ENCODE measurements at places on chromosomes 3 and 15.

- no peak for DNase-seq
Observed at GRCh38 chr3:154334973-154335420, 10.7 kb upstream of the DHX36 start.

- DNase-seq = no peak
Observed at GRCh38 chr3:47010111-47010712, 30.7 kb downstream of the NBEAL2 start.

DNA sequence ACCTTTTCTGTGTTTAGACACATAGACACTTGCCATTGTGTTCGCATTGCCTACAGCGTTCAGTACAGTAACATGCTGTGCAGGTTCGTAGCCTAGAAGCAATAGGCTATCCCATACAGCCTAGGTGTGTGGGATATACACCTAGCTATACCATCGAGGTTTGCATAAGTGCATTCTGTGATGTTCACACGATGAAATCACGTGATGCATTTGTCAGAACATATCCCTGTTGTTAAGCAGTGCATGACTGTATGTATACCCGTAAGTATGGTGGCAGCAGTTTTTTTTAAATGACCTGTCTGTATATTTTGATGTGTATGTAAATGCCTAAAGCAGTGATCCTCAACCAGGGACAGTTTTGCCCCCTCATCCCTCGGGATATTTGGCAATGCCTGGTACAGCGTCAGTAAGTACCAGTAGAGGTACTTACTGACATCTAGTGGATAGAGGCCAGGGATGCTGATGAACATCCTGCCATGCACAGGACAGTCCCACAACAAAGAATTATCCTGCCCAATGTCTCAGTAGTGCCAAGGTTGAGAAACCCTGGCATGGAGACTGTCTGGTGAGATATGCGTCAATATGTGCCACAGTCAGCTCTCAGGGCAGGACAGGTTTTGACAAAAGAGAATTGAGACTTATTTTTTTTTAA lies 129.1 kb downstream of the HCN4 start:
- no peak for DNase-seq

DNA sequence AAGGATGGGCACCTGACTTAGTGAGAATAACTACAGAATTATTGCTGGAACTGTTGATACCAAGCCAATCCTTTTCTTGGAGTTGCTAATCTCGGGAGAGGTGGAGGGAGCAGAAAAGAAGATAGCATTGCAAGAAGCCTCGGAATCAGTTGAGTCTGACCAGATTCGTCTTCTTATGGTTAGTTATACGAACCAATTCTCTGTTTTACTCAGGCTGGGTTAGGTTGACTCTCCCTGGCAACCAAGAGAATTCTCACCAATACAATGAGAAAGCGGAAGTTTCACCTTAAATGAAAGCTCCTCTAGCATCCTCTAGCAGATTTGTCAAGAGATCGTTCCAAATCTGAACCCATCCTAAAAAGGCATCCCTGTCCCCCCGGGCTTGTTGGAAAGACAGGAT lies 43.5 kb upstream of the UBE2E1 start:
- no peak for DNase-seq

- DNase-seq = no peak
Observed at GRCh38 chr3:160564258-160564911, 986 bp downstream of the KPNA4 start.

DNA sequence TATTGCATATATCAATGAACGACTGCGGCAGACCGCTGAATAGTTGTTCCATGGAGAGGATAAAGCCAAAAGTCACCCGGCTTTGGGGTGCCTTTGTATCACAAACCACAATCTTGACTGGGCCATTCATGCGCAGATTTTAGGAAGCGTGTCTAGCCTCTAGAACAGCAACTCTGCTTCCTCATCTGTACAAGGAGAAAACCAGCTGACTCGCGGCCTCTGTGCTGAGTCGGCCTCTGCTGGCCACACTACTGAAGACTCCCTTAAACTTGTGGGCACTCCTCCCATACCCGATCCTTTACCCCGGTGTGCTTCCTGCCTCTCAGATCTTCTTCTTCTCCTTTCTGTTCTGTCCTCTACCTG lies 872 bp downstream of the DLEC1 start:
- no peak for DNase-seq

DNA sequence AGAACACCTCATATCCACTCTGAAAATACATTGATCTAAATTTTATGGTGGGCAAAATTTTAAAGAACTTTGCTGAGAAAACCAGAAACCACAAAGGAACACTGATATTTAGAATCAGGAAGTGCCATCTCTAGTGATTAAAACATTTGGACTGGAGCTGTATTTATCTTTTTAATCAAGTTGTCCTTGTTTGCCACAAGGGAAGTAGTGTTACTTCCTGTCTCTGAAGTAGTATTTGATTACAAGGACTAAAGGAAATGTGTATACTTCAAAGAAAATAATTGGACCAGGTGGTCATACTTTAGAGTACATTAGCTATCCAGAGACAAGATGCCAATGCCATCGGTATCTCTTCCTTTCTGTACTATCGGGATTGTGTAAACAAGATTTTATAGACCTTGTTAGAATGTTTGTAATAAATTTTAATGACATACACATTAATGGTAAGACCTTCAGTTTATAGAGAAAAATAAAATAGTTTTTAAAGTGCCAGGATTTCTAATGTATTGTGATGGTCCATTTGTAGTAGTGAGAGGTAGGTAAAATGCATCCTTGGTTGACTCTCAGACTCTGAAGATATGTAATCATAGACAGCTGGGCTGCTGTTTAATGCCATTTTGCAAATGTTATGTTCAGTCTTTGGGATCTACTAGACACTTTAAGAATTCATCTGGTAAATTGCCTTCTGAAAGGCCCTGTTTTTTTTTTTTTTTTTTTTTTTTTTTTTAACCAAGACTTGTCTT lies 131.9 kb downstream of the B3GALNT1 start:
- DNase-seq = no peak

DNA sequence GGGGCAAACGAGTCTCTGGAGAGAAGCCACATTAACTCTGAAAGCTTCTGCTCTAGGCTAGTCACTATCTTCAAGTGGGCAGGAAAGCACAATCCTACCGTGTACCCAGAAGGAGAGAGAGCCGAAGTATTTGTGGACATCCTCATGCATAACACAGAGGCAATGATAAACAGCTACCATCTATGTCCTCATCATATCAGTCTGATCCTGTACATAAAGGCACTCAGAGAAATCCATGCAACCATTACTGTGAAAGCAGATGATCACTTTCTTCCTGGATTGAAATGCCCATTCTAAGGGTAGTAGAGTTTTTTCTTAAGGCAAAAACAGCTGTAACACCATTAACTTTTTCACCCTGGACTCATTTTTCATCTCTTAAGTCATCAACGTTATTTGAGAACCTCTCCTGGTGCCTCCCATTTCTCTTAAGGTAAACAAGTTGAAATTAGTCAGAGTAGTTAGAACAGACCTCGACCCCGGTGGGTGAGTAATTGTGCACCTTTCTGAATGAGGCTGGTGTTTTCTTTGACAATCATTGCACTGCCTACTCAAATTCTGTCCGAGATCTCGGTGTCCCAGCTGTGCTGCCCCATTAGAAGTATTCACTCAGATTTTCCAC lies 327.4 kb downstream of the SHQ1 start:
- no peak for DNase-seq

GRCh38 chr15:76138436-76138835 lies 78.7 kb downstream of the TMEM266 start:
- no peak for DNase-seq

DNA sequence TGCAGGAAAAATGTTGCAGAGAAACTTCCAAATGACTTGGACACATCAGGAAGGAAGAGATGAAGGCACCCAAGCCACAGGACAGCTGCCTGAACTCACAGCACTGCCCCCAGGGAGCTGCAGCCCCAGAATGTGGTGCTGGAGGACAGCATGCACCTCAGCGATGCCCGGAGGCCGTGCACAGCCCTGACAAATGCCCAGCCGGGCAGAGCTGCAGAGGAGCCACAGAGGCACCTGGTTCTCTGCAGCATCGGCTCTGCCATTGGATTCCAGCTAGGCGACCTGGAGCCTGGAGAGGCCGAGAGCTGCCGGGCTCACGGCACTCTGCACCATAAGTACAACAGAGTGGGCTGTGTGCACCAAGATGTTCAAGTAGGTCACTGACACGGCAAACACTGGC lies 97.5 kb downstream of the OCA2 start:
- DNase-seq = no peak

DNA sequence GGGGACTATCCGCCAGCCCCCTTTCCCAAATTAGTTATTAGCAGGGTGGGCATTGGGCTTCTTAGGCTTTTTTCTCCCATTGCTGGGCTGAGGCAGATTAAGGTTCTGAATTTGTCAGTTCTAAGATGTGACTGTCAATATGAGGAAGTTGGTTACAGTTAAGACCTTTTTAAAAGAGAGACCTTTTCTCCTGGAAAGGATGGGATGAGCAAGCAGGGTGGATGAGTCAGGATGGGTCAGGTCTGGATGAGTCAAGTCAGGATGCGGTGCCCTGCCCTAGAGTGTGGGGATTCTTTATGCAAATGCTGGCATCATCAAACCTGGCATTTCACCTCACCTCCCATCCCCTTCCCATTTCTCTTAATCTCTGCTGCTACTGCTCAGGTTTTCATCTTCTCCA lies 1.9 kb downstream of the AEN start:
- no peak for DNase-seq

DNA sequence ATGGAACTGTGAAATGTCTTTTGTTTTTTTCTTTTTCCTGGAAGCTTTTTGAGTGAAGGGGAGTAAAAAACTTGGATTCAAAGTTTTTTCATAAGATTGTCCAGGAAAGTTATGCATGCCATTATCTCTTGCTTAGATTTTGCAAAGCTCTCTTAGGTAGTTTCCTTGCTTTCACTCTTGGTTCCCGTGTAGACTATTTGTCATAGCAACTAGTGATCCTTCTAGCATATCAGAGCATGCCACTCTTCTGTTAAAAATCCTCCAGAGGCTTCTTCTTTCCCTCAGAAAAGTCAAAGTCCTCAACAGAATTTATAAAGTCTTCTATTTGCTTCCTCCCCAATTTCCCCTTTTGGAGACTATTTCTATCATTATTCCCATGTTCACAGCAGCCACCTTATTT lies 21.1 kb downstream of the GTF2E1 start:
- DNase-seq = no peak

DNA sequence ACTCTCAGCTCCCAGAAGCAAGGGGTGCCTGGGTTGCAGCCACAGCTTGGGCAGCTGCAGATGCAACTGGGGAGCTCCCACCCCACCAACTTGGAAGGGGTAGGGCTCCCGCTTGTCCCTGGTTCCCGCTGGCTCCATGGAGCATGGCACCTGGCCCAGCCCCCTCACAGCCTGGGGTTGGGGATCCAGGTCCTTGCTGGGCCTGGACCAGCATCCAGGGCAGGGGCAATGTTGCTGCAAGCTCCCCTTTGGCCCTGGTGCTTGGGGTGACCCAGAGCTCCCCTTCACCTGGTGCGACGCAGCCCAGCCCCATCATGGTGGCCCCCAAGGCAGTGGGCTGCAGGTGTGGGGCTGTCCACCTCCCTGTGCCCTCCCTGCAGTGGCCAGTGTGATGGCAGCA lies 99.6 kb upstream of the FRMD4B start:
- DNase-seq = no peak

Measured in stimulated activated CD8-positive, alpha-beta memory T cell treated with anti-CD3 and anti-CD28 coated beads, Interleukin-15, amount 100 ng/mL, for 1 hour (primary cell).